ENCODE measurements at places on chromosomes 12 and 14. TPM values are rescaled to one million over a fixed set of nuclear protein-coding genes. Genes with fewer than 3 reads are reported as not detected.

Gene EML5
- total RNA-seq, result 7.7 TPM

Gene CLEC4D
- not detected for total RNA-seq

Gene SLC39A2
- not detected for total RNA-seq

Gene TAS2R30
- total RNA-seq, result 0.19 TPM

Gene MYBPC1
- not detected for total RNA-seq

Gene ARF3
- total RNA-seq, result 193 TPM

Gene NXPH4
- 5.0 TPM for total RNA-seq

Gene LRFN5
- not detected for total RNA-seq

Gene PLCZ1
- not detected for total RNA-seq

- no peak for DNase-seq
These were observed 30.9 kb upstream of the FBRSL1 start for GRCh38 chr12:132458846-132459641.

- no peak for DNase-seq
These were observed 159.9 kb upstream of the NOS1 start for GRCh38 chr12:117521346-117521745.

DNA sequence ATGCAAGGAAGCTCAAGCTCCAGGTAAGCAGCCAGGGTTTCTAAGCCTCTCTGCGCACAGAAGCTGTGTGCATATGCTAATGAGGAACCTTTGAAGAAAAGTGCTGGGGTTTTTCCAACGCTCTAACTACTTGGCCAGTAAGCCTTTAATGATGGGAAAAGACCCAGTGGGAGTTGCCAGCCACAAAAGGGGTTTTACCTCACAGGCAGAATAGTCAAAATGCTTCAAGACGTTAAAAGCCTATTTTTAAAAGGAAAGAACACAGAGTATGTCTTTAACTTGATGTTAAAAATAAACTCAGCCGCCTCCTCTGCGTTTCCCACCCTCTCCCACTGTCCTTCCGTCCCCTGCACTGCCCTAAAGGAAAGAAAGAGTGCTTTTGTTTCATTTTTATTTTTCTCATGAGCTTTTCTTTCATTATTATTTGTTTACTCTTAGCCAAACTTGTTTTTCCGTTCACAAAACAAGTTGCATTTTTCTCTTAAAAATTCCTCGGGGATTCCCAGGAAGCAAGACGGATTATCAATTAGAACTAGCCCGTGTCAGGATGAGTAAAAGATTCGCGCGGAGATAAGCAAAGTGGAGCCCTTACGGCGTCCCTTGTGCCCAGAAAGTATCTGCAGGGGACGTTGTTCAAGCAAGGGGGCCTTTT is 209.8 kb upstream of the NUDT4 start:
- DNase-seq, result no peak

DNA sequence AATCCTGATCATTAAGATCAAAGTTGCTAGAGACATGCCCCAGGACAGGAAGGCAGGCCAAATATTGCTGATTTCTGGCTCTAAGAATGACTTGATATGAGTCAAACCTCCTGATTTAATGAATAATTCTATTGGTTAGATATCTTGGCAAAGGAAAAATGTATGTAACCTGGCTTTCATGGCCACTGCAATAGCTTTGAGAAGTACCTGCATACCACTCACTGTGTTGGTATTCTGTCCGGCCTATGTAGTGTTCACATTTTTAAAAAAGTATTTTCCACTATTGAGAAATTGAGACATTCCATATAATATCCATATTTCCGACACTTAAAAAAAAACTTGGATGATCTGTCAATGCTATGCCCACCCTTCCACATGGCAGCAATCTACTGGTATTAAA is 283.1 kb upstream of the SOX5 start:
- no peak for DNase-seq

DNA sequence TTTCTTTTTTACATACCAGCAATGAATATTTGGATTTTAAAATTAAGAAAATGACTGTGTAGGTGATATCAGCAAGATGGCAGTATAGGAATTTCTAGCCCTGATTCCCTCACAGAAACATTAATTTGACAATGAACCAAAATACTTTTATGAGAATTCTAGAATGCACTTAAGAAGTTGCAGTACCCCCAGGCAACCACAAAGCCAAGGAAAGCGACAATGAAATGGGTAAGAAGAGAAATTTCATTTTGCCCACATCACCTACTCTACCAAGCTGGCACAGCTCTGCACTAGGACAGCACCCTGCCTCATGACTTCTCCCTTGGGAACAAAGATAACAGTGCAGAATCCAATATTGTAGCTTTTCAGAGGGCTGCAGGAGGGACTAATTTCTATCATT is 6.6 kb downstream of the OR9K2 start:
- DNase-seq, result no peak

DNA sequence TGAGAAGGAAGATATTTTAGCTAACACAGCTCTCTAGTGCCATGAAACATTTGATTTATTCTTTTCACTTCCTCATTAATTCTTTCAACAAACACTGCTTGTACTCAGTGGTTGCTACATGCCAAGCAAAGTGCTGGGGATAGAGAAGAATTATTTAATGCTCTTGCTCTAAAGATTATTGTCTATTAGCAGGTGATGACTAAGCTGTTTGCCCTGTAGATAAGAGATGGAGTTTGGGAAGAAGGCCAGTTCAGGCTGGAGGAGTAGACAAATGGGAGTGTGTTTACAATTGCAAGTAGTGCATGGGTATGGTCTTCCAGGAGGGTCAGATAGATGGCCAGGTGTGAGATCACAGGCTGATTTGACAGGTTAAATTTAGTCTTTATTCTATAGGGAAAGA is 99.8 kb upstream of the SEL1L start:
- DNase-seq, result no peak

DNA sequence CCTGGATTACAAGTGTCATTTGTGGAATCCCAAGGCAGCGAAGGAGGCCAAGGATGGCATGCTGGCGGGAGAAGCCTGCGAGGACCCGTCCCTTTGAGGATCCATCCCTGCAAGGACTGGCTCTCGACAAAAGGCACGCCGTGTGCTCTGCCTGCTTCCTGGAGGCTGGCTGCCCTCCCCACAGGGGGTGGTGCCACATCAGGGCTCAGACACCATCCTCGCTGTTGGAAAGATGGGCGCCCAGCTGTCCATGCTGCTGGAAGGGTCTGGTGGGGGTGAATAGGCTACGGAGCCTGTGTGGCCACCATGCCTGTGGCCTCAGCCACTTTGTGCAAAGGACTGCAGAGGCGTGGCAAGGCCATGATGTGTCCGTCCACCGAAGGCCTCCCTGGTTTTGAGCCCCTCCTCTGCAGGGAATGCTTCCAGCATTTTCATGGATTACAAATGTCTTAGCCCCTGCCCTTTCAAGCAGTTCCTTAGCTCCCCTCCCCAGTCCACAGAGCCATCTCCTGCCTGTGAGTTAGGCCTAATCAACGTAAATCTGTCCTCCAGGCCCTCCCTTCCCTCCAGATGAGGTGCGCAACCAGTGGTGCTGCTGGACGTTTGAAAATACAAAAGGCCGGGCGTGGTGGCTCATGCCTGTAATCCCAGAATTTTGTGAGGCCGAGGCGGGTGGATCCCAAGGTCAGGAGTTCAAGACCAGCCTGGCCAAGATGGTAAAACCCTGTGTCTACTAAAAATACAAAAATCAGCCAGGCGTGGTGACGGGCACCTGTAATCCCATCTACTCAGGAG is 22.1 kb downstream of the ZBTB42 start:
- no peak for DNase-seq

- DNase-seq, result no peak
These were observed 155.7 kb upstream of the ATXN7L3B start for GRCh38 chr12:74381958-74382357.

GRCh38 chr12:84741031-84741430 is 171.6 kb downstream of the SLC6A15 start:
- DNase-seq, result no peak

DNA sequence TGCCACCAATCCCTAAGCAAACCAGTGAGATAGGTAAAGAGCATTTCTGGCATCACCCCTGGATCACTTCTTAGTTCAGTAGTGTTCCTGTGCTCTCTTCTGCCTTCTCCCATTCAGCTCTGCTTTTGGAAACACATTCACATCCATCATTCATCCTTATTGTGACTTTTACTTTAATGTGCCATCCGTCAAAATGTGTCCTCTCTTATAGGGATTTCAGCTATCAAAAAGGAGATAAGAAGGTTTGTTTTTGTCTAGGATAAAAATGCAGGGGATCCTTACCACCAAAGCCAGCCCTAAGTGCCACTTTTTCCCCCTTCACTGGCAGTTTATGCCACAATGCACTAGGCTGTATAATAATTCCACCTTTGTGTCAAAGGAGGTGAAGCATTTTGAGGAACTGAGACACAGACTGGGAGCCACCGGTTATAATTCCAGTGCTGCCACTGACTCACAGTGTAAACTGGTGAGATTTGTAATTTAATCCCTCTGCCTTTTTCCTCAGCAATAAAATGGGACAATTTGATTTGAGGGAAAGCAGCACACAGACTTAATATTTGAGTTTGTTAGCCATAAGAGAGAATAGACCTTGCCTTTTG is 158.6 kb downstream of the PAX9 start:
- no peak for DNase-seq

Data from HFFc6 (cell line).